ENCODE measurements at places on chromosomes 2 and 18.

DNA sequence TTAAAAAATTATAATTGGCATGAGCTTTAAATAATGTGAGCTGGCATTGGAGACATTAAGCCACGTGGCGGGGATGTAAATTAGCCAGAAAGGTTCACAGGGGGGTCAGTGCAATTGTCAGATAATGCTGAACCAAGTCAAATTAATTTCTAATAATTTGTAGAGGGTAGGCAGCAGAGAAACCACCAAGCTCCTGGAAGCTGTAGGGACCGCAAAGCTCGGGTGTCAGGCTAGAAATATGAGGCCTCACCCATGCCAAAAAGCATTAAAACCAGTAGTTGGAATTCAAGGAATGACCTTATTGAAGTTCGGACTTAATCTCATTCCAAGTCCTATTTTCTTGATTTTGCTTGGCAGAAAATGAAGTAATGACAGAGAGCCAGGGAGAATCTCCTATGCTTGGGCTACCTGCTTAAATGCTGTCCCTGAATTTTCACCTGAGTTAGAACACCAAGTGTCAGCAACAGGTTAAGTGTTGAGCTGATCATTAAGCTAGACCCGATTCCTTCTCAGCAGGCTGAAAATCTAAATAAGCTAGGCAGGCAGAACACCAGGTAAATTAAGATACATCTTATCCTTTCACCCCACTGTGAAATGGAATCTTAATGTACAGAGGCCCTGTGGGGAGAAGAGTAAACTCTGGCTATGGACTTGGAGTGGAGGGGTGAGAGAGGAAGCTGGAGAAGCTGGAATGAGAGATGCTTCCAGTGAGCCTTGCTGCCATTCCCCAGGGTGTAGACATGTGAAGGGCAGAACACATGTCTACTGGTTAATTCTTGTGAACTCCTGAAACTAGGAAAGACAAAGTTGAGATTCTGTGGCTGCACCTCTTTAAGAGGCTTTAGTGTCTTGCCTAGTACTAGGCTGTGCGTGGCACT lies 520.0 kb downstream of the SLC4A3 start:
- DNase-seq = no peak

GRCh38 chr2:50602636-50603327 lies 429.1 kb downstream of the NRXN1 start:
- no peak for DNase-seq

DNA sequence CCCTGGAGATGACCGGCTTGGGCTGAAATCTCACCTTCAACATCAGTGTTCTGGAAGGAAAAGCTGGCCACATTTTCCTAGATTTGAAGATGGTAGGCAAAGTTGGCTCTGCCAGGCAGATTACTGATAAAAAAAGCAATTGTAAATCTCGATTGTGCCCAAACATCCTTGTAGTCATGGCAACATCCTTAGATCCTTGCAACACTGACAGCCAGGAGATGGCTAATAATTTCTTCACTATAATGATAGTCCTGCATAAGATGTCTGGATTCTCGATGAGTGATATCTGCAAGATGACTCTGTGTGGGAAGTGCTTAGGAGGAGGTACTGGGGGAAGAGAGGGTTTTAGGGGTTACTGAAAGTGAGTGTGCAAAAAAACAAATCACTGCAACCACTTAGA lies 149.1 kb downstream of the FSHR start:
- no peak for DNase-seq

GRCh38 chr2:132609101-132609890 lies 60.7 kb downstream of the LYPD1 start:
- DNase-seq = no peak

- no peak for DNase-seq
Measured at GRCh38 chr2:71934320-71934593, 213.4 kb downstream of the CYP26B1 start.

- no peak for DNase-seq
Measured at GRCh38 chr2:219540784-219541504, 2.7 kb downstream of the CHPF start.

GRCh38 chr18:63074981-63075404 lies 244.6 kb downstream of the BCL2 start:
- DNase-seq = peak; percentile 65

GRCh38 chr2:124874676-124875075 lies 849.6 kb downstream of the CNTNAP5 start:
- DNase-seq = no peak

GRCh38 chr2:48531141-48531648 lies 1.2 kb downstream of the STON1 start:
- no peak for DNase-seq

DNA sequence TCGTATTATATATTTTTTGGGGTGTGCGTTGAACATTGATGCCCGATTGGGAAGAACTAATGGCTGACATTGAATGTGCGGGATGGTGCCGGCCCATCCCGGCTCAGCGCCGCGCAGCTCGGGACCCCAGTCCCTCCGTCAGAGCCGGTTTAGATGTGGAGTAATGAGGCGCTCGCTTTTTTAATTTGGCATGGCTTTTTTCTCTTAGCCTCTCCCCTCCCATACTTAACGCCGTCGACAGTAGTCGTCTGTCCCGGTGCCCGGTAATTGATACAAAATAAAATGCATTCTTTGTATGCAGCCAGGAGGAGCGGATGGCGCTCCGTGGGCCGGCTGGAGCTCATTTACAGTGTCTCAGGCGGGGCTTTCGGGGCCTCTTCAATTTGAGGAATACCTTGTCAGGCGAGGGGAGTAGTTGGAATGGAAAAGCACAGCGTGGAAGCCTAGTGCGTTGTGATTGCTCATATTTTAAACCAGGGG lies 209.2 kb downstream of the GBX2 start:
- DNase-seq = no peak
